ENCODE measurements at places on chromosomes 4 and X.

- no peak for DNase-seq
Measured at GRCh38 chr4:13528821-13529127, 15.5 kb downstream of the NKX3-2 start.

DNA sequence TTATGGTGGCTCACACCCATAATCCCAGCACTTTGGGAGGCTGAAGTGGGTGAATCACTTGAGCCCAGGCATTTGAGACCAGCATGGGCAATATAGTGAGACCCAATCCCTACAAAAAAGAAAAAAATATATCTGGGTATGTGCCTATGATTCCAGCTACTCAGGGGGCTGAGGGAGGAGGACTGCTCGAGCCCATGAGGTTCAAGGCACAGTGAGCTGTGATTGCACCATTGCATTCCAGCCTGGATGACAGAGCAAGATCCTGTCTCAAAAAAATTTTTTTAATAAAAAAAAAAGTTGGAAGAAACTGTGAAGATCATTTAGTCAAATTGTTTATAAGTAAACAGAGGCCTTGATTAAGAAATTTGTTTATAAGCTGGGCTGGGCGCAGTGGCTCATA, 39.7 kb downstream of the KLHL8 start:
- DNase-seq = no peak

DNA sequence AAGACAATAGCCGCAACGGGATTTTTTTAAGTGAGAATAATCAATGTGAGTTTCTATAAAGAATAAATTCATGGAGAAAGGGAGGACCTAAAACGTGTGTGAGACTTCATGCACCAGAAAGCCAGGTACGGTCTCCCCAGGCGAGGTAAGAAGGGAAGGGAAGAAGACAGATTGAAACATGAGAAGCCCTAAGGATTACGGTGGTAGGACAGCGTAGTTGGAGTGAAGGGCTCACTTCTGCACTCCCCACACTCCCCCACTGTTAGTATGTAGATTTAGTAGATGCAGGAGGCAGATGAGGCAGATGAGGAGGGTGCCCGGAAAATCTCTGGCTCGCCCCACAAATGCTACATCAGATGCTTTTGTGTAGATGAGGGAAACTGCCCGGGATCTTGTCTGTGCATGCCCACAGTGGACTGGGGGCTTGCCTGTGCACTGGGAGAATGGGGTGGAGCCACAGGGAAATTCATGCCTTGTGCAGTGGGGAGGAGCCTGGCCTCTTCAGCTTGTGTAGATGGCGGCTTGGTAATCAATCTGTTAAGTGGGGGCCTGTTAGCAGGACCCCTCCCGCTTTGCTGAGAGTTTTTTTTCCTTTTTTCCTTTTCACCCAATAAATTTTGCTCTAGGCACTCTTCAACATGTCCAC, 1544.5 kb upstream of the TENM3 start:
- DNase-seq = no peak

DNA sequence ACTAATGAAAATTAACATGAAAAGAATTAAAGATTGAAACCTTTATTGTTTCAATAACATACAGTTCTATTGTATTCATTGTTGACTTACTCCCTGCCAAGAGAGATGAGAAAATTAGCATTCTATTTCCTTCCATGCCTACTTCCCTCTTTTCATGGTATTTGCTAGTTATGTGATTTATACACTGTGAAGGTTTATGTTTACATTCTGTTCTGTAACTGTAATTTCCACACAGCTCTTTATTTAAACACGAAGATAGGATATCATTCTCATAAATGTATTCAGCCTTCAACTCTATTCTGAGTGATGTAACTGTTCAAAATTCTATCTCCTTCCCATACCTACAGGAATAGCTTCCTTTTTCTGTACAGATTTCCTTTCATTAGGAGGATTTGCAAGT, 6.6 kb downstream of the CCDC110 start:
- no peak for DNase-seq

DNA sequence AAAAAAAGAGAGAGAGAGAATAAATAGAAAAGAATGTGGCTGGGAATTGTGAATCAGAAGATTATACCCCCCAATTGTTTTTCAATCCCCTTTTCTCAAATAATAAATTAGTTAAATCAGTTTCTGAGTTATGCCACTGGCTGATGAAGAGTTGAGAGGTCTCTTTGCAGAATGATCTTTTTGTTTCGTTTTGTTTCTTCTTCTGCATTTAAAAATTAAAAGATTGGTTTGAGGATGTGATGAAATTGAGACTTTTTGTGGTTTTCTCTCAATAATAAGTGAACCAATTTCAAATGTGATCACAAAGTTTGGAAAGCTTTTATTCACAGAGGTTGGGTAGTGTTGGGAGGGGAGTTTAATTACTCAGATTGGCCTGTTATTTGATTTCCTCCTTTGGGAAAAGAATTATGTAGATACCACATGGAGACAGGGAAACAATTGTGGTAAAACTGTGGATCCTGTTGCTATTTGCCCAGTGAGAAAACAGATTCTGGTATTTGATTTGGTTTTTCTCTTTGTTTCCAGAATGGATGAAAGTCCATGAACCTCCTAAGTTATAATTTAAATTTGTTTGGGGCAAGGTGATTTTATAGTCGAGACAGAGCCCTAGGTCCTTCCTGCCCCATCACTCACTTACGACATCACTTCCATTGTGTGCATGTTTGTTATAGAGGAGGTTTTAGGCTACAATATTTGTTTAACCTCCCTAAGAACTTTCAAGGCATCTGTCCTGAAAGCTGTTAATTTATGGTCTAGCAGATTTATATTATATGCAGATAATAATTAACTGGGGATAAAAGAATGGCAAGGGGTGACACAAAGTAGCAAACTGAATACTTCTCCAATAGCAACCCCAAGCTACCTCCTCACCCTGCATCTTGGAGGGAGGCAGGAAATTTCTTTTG, 92.0 kb upstream of the BMPR1B start:
- no peak for DNase-seq

DNA sequence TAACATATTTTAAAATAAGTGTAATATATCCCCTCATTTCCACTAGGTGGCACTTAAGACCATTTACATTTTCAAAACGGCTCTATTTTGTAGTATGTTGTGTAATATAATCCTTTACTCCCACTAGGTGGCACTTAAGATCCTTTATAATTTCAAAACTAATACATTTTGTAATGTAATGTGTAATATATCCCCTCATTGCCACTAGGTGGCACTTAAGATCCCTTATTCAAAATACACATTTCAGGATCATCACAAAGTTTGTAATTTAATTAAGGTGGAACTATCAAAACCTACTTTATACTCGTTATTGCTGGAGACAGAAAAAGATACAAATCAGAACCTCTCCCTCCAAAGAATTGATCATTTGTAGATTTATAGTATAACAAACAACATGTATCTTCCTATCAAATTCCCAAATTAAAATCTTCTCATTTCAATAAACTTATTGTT, 132.5 kb downstream of the ARHGAP6 start:
- DNase-seq = no peak

- no peak for DNase-seq
Measured at GRCh38 chr4:42234817-42235216, 82.4 kb upstream of the BEND4 start.

GRCh38 chrX:115591856-115592842, 31.2 kb downstream of the PLS3 start:
- no peak for DNase-seq

- DNase-seq = no peak
Measured at GRCh38 chr4:73856518-73856917, 3.4 kb downstream of the PF4V1 start.

GRCh38 chr4:117001077-117001476, 84.3 kb downstream of the TRAM1L1 start:
- DNase-seq = no peak

DNA sequence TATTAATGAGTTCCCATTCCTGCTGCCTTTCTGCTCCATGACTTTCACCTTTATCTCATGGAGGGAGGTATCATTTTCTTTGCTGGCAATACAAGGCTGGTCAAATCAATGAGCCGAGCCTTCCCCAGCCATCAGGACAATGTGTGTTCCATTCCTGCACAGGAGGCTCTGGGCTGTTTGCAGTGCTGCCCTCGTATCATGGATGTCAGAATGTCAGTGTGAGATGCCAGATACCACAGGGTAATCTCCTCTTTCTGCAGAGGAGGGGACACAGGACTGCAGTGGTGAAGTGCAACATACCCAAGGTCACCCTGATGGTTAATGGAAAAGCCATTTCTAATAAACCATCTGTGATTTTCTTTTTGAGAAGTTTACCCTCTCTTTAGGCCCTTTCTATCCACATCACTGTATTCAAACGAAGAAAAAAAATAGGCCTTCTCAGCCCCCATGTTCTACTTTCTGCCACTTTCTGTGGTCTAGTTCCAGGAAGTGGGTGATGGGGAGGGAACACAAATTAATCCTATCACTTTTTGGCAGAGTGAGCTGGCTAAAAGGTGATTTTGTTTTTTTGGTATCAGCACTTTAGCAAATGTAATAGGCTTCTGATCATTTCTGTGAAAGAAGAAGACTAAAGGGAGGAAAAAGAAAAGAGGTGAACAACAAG, 490.2 kb upstream of the BOD1L1 start:
- no peak for DNase-seq

GRCh38 chr4:102569200-102569599, 68.0 kb downstream of the NFKB1 start:
- no peak for DNase-seq

DNA sequence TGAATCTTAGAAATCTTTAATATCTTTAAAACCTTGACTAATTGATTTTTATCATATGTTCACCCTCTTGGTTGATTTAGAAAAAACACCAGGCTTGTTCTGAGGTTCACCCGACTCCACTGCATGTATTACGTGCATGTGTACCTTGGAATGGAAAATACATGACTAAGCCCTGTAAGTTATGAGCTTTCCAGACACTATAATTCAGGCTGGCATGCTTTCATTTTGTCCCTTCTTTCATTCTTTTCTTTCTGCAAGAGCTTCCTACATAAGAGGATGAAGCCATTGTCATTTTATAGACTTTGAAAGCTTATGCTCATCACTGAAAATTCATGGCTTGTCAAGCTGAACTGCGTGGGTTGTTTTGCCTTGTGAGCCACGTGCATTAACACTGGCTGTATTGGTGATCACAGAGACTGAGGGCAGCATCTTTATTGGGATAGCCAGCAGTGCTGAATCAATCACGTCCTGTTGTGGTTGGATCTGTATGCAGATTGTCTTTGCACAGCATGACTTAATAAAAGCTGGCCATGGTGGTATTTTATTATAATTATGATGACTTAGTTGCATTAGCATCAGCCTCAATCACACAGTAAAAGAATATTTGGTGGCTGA, 141.9 kb downstream of the SLIT2 start:
- no peak for DNase-seq

DNA sequence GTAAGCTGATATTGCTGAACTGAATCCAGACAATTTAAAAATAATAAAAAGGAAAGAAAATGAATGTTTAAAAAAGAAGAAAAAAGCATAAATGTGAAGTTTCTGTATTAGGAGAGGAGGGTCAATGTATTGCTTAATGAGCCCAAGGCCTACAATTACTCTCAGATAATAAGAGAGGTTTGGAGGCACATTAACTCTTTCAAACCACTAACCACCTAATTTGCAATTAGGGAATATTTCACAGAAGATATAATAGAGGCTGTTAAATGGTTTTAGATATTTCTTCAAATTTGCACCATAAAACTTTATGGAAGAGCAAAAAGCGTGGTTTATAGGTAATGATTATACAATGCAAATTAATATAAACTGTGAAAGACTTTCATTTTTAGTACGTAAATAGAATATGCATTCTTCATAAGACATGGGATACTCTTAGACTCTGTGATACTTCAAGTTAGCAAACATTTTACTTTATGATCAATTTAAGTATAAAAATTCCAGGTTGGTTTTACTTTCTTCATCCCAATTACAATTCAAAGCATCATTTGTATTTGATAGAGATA, 364.2 kb upstream of the GALNTL6 start:
- no peak for DNase-seq

GRCh38 chr4:86472377-86473019, 112.6 kb upstream of the MAPK10 start:
- DNase-seq = no peak

DNA sequence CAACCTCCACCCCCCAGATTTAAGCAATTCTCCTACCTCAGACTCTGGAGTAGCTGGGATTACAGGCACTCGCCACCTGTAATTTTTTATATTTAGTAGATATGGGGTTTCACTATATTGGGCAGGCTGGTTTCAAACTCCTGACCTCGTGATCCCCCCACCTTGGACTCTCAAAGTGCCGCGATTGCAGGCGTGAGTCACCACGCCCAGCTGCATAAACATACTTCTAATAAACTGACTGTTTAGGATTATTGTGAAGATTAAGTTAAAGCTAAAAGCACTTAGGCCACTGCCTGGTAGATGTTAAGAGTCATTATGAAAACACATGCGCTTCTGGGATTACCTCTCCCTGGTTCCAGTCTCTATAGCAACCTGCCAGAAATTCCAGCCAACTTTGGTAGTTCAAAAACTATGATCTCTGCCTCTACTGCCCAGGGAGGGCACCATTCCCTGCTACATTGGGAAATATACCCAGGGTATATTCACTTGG, 30.2 kb upstream of the GRIA3 start:
- DNase-seq = no peak

- DNase-seq = no peak
Measured at GRCh38 chr4:74282926-74283325, 25.3 kb upstream of the EPGN start.

- DNase-seq = no peak
Measured at GRCh38 chr4:166687828-166688227, 546.5 kb downstream of the SPOCK3 start.

DNA sequence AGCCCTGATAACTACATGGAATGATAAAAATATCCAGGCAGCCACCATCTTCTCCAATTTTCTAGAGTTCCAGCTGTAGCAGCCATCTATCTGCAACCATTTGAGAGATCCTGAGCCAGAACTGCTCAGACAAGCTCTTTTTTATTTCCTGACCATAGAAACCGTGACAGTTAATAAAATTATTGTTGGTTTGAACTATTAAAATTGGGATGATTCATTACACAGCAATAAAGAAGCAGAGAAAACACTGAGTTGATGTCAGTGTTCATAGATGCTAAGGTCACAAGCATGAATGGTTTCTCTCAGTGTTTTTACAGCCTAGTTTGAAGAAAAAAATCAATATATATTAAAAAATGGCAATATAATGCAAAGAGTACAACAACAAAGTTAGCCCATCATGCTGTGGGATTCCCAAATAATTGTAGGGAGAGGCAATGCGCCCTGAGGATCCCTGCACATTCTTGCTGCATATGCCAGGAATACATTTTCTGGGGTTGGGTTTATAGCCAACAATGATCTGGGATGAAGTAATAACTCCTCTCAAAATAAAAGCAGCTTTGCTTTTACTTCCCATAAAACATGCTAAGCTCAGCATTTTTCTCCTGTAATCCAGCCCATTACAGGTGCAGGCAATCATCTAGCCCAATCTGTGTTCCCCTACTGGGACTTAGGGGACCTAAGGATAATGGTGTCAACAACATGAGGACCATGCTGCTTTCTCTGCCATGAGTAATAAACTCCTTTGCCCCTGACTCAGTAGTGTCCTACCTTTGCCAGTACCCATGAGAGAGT, 84.0 kb downstream of the PABPC4L start:
- DNase-seq = no peak

GRCh38 chrX:12890467-12890866, 16.0 kb upstream of the TLR8 start:
- no peak for DNase-seq

- no peak for DNase-seq
Measured at GRCh38 chrX:63761639-63762038, 23.4 kb downstream of the ARHGEF9 start.
